Retinal pigment epithelial cell (primary cell): ENCODE measurements at places on chromosomes 2 and 18.

- no peak for DNase-seq
These were observed 639.8 kb upstream of the ZEB2 start for GRCh38 chr2:145159676-145160075.

DNA sequence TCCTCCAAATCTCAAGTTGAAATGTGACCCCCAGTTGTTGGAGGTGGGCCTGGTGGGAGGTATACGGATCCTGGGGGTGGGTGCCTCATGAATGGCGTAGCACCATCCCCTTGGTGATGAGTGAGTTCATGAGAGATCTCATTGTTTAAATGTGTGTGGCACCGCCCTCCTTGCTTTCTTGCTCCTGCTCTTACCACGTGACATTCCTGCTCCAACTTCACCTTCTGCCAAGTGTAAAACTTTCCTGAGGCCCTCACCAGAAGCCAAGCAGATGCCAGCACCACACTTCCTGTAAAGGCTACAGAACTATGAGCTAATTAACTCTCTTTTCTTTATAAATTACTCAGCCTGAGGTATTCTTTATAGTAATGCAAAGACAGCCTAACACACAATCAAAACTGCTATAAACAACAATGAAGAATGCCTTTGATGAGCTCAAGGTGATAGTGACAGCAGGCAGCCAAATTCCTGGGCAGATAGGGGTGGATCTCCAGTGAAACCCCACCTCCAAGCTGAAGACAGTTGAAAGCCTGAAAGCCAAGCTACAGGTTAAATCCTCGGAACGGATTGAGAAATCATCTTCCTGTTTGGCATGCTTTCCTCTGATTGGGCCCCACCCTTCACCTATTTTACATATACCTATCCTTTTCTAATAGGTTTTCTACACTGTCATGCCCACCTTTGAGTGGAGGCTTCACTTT lies 26.9 kb downstream of the MCEE start:
- DNase-seq, result no peak

GRCh38 chr2:115234186-115234585 lies 791.7 kb downstream of the DPP10 start:
- no peak for DNase-seq

DNA sequence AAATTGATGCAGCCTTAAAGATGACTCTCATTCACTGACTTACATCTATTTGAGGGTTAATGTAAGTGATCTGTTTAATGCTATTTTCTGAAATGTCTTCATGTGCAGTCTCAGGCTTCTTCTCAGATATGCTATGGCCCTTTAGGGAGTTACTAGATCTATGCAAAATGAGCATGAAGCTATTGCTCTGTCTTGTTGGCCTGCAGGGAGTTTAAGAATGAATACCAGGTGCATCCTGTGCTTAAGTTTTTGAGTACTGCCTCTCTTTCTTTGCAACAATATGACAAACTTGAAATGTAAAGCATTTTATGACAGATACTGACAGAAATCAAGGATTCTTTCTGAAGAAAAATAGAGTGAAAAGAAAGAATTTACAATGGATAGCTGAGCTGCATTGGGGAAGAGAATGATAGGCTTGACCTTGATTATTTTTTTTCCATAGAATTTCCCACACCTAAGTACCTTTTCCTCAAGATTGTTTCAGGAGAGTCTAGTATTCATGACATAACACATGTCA lies 1058.3 kb upstream of the TMEFF2 start:
- no peak for DNase-seq

GRCh38 chr2:46368401-46368800 lies 71.2 kb downstream of the EPAS1 start:
- DNase-seq, result no peak

GRCh38 chr2:174181368-174181767 lies 67.0 kb downstream of the OLA1 start:
- no peak for DNase-seq

GRCh38 chr2:96579422-96579821 lies 42.9 kb downstream of the ARID5A start:
- no peak for DNase-seq

DNA sequence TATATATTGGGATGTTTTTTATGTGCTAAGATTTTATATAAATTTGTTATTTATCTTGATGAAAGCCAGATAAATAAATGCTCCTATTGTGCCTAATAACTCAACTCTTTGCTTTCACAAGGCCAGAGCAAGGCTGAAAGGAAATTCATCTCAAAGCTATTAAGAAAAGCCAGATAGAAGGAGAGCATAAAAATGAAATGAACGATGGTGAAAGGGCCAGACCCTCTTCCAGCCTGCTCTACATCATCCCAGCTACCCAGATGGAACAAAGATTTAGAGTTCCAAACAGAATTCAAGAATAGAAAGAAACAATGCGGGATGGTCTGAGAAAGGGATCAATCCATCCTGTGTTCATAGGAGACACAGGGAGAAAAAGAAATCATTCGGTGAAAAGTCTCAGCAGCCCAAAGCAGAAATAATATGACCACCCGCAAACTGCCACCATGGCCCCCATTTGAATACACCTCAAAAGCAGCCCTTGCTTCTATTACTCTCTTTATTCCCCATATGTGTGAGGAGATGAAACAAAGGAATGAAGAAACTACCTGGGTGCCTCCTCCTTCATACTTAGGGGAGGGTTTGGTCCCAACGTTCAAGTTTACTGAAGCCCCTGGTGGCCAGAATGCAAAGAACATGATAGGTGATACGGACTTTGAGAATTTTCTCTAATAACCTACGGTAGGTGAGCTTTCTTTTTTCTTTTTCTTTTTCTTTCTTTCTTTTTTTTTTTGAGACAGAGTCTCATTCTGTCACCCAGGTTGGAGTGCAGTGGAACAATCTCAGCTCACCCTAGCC lies 110.1 kb upstream of the FBXO11 start:
- DNase-seq, result no peak

DNA sequence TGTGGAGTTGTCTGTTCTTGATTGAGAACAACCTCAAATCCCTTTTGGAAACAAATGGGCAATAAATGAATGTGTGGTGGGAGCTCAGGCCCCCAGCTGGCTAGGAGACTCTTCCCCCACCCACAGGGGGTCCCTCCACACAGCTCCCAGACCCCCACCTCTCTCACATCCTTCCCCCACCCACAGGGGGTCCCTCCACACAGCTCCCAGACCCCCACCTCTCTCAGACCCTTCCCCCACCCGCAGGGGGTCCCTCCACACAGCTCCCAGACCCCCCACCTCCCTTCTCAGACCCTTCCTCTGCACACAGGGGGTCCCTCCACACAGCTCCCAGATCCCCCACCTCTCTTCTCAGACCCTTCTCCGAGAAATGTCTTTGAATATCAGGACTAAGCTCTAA lies 79.0 kb upstream of the CTDP1 start:
- no peak for DNase-seq

DNA sequence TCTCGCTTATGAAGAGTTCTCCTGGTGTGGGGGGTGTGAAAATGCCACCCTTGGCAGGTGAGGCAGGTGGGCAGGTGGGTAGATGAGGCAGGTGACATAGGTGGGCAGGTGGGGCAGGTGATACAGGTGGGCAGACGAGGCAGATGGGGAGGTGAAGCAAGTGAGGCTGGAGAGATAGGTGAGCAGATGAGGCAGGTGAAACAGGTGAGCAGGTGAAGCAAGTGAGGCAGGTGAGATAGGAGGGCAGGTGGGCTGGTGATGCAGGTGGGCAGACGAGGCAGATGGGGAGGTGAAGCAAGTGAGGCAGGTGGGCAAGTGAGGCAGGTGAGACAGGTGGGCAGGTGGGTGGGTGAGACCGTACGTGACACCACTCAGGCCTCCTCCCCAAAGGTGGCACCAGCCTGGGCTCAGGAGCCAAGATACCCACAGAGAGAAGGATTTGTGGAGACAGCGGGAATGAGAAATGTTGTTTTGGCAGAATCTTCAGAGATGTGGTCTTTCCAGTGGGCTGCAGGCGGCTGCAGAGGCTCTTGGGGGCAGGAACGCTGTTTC lies 232.3 kb upstream of the MYT1L start:
- DNase-seq, result no peak

GRCh38 chr2:150507071-150507470 lies 19.6 kb upstream of the RND3 start:
- no peak for DNase-seq

DNA sequence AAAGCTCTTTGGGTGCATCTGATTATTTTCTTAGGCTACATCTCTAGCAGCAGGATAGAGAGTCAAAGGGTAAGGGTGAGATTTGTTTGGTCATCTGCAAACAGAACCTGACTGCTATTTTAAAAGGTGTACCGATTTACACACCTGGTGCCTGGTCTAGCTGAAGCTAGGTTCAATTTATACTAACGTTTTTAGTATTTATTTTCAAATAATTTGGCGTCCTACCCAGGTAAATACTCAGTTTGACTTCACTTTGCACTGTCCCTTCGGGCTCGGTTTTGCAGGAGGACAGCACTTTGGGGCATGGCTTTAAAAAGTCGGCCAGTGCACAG lies 683 bp downstream of the PTRHD1 start:
- DNase-seq, result no peak

DNA sequence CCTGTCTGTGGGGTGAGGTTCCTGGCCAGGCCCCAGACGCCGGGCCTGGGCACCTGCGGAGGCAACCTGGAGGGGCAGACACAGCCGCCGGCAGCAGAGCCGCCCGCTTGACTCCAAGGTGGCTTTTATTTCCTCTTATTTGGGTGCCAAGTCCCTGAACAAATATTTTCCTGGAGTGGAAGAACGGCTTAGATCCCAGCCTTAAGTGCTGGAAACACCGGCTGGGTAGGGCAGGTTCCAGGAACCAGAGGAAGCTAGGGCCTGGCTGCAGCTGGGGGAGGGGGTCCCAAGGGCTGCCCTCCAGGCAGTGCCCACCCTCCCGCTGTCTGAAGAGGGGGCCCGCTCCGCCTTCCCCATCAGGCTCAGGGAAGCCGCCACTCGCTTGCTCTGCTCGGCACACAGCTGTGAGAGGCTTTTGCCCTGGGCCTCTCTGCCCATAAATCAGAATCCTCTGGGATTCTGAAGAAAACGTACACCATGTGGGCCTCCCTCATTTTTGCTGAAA lies 28.2 kb downstream of the SDC1 start:
- DNase-seq, result no peak

DNA sequence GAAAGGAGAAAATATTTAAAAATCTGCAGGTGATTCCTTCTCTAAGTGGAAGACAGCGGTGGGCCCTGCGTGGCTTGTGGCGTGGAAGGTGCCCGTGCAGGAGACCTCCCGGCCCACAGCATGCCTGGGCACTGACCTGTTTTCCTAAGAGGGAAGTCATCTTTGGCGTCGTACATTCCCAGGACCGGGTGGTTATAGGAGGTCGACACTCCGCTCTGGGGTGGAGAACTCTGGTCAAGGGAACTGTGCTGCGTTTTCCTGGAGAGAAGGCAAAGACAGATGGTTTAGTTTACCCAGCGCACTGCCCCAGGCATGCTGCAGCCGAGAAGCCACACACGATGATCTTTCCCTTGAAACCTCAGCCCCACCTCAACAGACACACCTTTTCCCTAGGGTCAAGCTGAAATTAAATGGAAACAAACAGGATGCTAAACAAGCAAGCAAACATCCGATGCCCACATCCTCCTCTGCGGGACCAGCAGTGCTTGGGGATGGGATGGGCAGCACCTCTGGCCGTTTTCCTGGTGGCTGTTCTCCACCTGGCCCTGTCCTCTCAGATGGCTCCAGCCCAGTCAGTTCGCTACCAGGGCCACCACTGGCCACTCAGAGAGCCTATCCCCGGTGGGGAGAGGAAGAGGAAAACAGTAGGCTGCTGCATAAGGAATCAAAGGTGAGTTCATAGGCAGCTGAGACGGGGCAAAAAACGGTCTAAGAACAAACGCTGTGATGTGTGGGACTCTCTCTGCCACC lies 244.1 kb downstream of the HDAC4 start:
- DNase-seq, result no peak

DNA sequence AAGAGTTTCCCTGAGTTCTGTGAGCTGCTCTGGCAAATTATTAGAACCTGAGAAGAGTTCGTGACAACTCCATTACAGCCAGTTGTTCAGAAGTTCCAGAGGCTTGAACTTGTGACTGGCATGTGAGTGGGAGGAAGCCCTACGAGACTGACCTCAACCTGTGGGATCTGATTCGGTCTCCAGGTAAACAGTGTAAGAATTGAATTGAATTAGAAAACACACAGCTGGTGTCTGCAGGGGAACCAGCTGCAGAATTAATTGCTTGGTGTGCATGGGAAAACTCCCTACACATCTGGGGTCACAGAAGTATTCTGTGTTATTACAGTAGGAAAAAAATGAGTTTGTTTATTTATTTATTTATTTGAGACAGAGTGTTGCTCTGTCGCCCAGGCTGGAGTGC lies 14.0 kb upstream of the ITSN2 start:
- DNase-seq, result no peak

- DNase-seq, result no peak
These were observed 20.2 kb upstream of the ADAM23 start for GRCh38 chr2:206423147-206423546.

DNA sequence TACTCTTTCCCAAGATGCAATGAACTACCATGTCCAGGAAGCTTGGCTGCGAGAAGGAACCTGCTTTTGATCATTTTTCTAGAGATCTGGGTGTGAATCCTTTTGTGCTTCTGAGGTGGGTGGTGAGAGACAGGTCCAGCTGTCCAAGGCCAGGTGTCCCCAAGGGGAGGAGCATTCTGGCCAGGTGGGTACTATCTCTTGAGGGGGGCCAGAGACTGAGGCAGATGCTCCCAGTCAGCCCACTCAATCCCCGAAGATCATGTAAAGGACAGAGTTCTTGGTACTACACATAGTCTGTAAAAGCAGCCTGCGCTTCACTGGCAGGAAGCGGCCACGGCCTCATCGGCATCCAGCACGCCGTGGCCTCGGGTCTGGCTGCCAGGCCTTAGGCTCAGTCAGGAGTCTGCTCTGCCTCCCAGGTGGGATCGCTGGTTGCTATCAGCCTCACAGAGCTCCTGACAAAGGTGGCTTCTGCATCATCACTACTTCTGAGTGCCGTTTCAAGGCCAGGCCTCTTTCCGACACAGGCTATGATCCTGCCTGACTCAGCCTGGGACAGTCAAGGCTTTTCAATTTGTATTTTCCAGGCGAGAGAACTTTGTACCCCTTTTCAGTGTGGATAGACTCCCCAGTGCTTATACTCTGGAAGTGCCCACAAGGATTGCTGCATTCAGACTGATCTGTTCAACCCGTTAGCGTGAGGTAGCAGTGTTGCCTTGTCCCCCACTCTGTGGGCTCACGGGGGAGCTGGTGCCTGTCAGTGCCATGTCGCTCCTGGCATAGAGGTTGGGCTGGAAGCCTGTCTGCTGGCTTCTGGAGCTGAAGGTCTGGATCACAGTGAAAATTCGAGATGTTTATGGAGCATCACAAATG lies 29.1 kb downstream of the STK25 start:
- no peak for DNase-seq

- no peak for DNase-seq
These were observed 35.9 kb upstream of the KLF11 start for GRCh38 chr2:10007435-10007834.

GRCh38 chr2:151922845-151923666 lies 94.8 kb upstream of the ARL5A start:
- peak; percentile 89 for DNase-seq

DNA sequence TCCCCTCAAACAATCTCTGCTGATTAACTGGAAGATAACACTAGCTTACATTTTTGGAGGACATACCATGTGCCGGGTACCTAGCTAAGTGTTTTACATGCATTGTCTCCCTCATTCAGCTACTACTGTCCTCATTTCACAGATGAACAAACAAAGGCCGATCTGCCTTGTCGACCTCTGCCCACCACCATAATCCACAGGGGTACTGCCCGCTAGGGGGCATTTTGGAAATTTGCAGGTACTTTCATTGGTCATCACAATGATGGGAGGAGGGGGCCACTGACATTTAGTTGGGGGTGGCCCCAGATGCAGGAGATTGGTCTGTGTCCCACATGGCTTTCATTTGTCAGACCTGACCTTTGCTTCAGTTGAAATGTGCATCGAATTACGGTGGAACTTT lies 3.9 kb upstream of the TMEM163 start:
- no peak for DNase-seq

GRCh38 chr2:224401641-224402342 lies at the start of gene FAM124B:
Gene FAM124B (minus strand): TSS chr2:224402107. CDS start chr2:224401768, 339 bp downstream.
- DNase-seq, result peak; percentile 90
